ENCODE measurements at places on chromosomes 16 and 17.

- no peak for DNase-seq
Observed at GRCh38 chr16:23666571-23667354, 11.9 kb upstream of the PLK1 start.

GRCh38 chr17:48541577-48542113 is 3.3 kb downstream of the HOXB2 start:
- DNase-seq: no peak

DNA sequence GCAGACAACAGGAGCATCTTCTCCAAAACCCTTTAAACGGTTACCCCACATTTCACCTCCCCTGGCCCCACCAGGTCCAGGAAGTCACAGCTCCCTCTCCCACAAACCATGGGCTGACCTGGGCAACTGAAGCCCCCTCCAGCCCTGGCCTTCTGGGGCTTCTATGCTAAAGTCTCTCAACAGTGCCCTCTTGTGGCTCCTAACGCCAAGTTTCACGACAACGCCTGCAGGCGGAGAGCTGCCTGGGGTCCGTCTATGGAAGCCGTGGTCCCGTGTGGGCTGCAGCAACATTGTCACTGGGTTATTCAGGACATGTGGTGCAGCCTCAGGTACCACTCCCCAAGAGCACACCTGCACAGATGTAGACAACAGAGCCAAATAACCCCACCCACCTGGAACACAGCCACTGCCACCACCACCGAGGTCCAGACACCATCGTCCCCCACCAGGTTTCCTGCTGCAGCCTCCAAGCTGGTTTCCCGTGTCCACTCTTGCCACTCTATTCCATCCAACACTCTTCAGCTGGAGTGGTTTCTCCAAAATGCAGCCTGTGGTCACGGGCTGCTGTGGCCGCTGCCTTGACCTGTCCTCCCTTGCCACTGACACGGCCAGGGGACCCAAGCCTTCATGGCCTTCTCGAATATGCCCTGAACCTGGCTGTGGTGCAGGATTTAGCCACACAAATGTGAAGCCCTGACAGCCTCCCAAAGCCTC is 19.1 kb downstream of the C16orf95 start:
- DNase-seq: peak; percentile 70

- DNase-seq: no peak
Observed at GRCh38 chr17:82444941-82445521, 5.5 kb downstream of the CYBC1 start.

GRCh38 chr16:49854188-49854795 is 1.6 kb downstream of the ZNF423 start:
- DNase-seq: peak; percentile 50

- peak; percentile 63 for DNase-seq
Observed at GRCh38 chr17:16352303-16352666, 984 bp downstream of the CENPV start.

DNA sequence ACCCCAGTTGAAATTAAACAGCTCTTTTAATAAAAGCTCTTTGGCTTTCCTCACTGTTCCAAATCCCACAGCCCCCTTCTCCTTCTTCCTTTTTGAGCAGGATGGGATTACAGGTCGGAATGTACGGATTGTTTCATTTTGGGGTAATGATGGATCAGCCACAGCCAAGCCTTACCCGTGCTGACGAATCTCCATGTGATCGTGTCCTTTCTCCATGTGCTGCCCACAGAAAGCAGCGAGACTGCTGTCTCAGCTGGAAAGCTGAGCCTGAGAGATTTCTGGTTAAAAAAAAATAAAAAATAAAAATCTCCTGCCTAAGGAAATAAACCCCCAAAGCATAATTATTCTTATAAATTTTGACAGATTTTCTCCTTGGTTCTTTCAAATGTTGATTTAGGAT is 276.6 kb downstream of the CPPED1 start:
- DNase-seq: no peak

DNA sequence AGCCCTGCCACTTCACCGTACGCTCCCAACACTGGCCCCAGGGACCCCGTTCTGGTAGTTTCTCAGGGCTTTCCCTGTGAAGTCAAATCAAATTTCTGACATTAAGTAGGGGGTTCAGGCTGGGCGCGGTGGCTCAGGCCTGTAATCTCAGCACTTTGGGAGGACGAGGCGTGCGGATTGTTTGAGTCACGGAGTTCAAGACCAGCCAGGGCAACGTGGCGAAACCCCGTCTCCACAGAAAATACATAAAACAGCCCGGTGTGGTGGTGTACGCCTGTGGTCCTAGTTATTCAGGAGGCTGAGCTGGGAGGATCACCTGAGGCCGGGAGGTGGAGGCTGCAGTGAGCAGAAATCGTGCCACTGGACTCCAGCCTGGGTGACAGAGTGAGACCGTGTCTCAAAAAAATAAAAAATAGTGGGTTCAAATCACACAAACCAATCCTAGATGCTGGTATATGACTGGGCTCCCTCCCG is 632 bp downstream of the CYBC1 start:
- DNase-seq: no peak

DNA sequence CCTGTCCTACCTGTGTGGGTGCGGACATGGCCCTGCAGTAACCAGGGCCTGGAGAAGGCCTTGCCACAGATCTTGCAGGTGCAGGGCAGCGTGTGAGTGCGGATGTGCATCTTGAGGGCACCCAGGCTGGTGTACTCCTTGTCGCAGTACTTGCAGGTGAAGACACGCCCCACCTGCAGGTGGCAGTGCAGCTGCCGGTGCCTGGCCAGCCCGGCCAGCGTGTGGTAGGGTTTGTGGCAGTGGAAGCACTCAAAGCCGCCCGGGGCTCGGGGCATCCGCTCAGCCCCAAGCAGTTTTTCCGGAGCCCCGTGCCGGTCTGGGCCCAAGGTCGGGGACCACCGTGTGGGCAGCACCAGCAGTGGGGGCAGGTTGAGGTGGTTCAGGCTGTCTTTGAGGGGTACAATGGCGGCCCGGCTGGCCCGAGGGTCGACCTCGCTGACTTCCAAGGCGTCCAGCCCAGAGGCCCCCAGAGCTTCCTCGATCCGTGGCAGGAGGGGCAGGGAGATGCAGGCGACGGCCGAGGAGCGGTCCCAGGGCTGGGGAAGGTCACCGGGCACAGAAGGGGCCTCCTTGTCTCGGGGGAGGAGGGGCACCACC is 5.1 kb downstream of the SNAI3 start:
- no peak for DNase-seq

GRCh38 chr16:14511800-14512135 is 118.3 kb downstream of the PARN start:
- DNase-seq: no peak

DNA sequence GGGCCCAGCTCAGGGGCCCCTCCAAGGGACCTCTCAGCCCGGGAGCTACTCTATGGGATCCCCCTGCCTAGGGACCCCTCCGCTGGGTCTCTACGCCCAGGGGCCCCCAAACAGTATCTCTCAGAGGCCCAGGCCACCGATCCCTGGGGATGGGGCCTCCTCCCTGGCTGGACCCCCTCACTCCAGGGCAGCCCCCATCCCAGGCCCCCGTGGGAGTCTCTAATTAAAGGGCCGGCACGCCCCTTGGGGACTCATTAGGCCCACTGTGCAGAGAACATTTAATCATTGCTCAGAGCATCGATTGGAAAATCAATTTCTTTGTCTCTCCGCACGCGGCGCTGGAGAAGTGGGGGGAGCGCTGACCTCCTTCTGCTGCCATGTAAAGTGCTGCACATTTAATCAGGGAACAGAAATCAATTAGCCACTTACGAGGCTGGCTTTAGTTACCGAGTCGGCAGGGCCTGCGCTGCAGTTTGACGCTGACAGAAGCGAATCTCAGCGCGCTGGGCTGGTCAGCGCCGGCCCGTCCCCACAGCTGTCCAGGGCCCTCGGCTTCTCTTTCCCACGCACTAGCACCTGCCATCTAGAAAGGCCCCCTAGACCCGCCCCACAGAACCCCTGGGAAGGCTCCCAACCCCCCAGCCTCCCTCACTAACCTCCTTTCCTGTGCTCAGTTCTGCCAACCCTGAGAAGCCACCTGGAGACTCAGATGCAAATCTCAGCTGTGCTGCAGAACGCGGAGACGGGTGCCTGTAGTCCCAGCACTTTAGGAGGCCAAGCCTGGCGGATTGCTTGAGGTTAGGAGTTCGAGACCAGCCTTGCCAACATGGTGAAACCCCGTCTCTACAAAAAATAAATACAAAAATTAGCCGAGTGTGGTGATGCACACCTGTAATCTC is 20.2 kb upstream of the C1QL1 start:
- no peak for DNase-seq

DNA sequence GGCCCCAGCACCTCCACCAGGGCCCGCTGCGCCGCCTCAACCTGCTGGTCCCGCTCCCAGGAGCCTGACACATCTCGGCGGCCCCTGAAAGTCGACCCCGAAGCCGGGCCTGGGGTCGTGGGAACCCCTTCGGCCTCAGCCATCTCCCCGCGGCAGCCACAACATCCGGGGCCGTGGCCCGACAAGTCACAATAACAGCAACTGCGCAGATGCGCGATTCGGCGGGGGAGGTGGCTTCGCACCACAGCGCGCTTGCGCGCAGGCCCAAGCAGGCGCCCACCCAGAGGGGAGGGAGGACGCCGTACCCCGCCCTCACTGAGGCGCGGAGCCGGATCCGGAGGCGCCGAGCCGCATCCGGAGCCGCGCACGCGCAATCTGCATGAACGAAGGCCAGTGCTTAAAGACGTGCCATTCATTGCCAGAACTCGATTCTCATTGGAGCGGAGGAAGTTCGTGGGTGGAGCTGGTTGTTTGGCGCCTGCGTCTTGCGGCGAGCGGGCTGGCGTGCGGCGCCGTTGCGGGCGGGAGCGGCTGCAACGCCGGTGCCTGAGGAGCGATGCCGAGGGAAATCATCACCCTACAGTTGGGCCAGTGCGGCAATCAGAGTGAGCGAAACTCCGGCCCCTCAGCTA is at the start of the genes RETREG3 and TUBG1:
Gene RETREG3, minus strand, starts transcription at position 193 of the 632 bp plus-strand sequence. Its CDS starts 50 bp downstream, at position 143.
Gene TUBG1, plus strand, starts transcription at position 502 of the 632 bp plus-strand sequence. Its CDS starts 55 bp downstream, at position 557.
- peak; percentile 99 for DNase-seq

DNA sequence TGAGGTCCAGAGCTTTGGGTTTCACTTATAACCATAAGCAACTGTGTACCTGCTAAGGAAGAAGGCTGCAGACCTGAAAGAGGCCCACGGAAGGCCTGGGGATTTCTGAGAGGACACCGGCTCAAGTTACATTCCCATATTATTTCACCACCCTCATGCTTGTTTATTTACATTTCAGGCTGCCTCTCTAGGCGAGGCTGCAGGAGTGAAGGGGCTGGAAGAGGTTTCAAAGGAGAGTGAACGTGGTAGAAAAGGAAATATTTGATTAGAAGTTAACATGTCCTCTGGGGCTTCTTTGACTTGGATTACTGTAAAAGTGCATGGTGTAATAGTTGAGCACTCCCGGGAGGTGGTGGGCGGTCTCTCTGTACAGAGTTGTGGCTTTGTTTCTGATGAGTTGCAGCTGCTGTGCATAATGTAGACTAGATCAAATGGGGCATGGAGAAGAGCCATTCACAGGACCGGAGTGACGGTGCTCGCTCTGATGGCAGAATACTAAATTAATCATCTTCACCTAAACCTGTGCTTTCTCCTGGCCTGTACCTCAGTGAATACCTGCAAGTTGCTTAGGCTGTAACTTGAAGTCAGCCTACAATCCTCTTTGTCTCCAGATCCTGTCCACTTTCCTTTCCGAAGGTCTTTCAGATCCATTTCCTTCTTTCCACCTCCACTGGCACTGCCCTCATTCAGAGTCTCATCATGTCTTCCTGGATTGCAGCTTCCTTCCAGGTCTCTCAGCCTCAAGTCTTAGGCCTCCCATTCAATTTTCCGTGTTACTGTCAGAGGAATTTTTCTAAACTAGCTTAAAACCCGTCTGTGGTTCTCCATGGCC is 1.9 kb upstream of the CPD start:
- DNase-seq: no peak

DNA sequence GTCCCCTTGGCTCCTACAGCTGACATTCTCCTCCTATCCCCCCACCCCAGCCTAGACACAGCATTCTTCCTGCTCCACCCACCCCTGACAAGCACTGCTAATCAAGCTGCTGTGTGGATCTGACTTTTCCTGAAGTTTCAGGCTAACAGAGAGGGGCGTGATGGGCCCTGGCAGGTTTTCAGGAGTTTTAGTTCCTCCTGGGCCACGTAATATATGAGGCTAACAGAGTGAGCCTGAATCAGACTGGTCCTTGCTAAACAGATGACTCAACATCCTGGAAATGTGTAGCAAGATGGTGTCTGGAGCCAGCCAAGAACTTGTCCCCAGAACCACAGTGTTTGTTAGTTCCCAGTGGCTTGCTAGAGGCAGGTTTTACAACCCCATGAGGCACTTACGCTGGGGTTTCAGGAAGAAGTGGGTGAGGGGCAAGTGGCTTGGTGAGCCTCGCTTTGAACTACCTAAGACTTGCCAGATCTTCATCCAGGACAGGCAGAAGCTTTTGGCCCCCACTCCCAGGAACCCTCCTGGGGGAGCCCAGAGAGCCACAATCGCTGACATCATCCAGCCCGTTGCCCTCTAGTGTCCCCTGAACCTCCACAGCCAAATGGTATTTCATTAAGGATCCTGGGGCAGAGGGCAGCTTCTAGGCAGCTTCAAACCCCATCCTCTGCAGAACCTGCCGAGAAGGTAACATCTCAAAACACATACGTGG is 15.9 kb downstream of the TMEM92 start:
- no peak for DNase-seq

DNA sequence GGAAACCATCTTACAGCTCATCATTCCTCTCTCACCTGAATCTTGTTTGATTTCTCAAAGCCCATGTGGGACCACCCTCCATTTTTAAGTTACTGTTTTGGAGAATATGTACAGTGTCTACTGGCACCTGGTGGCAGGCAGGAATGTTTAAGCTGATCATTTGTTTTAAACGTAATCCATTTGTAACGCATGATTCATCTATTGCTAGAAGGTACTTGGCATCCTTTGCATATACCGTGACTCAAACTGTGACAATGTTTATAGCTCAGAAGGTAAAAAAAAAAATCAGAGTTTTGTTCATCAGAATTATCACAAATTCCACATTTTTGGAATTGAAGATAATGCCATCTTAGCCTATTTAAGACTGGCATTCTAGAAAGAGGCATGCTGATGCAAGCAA is 1007.5 kb upstream of the EEF2KMT start:
- DNase-seq: no peak

- no peak for DNase-seq
Observed at GRCh38 chr16:22857296-22858025, 43.5 kb downstream of the HS3ST2 start.

GRCh38 chr16:75075688-75076268 is 40.8 kb downstream of the LDHD start:
- no peak for DNase-seq

- DNase-seq: no peak
Observed at GRCh38 chr17:57399690-57400089, 143.4 kb downstream of the MSI2 start.

DNA sequence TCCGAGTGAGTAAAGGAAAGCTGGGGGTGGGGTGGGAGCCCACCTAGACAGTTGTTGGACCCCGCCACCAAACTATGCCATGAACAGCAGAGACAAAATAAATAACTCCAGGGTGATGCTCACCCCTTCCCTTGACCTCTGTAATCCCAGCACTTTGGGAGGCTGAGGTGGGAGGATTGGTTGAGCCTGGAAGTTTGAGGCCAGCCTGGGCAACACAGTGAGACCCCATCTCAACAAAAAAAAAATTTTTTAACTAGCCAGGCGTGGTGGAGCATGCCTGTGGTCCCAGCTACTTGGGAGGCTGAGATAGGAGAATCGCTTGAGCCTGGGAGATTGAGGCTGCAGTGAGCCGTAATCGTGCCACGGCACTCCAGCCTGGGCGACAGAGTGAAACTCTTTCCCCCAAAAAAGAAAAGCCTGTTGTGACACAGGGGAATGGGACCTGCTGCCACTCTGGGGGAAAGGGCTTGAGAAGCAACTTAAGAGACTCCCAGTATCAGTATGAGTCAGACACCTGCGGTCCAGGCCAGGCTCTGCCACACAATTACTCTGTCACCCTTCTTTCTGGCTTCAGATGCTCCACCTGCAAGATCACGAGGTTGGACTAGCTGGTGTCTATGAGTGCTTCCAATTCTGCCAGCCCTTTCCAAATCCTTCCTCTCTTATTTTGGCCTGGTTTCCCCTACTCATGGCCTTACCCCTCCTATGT is 5.0 kb downstream of the SGCA start:
- DNase-seq: no peak

GRCh38 chr17:17156511-17156910 is 49.6 kb downstream of the PLD6 start:
- no peak for DNase-seq
